ENCODE measurements at places on chromosomes 11 and 22. TPM values are rescaled to one million over a fixed set of nuclear protein-coding genes. Genes with fewer than 3 reads are reported as not detected.

Gene C11orf42
- total RNA-seq, result not detected

Gene FREY1
- 0.76 TPM for total RNA-seq

GRCh38 chr11:128492903-128493569, 94.3 kb downstream of the ETS1 start:
- DNase-seq, result no peak

DNA sequence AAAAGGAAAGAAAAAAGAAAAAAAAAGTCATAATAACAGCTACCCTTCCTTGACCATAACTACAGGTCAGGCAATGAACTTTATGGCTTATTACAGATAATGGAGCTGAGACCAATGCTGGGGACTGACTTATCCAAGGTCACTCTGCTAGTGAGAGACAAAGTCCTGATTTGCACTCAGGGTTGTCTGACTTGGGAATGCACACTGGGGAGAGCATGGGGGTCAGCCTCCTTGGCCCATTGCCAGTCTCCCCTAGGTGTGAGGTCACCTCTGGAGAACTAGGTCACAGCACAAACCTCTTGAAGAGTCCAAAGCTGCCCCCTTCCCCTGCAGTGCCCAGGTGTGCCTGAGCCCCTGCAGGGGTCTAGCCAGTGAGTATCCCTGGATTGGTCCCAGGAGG, 5.3 kb upstream of the CDC42EP1 start:
- DNase-seq, result no peak

DNA sequence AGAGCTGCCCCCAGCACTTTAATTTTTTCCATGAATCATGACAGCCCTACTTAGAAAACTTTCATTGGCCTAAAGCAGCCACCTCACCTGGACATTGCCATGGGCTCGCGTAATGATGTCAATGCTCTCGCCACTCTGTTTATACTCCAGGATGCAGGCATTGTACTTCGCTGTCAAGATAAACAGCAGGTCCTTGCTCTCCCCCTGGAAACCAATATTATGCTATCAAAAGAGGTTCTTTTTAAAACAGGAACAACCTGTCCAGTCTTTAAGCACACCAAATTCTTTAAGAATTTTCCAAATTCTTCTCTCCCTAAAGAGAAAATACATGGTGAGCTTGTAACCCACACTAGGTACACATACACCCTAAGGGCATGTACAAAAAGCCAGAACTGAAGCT, 3.0 kb downstream of the DDB1 start:
- no peak for DNase-seq
